ENCODE measurements at places on chromosomes 7 and 10.

DNA sequence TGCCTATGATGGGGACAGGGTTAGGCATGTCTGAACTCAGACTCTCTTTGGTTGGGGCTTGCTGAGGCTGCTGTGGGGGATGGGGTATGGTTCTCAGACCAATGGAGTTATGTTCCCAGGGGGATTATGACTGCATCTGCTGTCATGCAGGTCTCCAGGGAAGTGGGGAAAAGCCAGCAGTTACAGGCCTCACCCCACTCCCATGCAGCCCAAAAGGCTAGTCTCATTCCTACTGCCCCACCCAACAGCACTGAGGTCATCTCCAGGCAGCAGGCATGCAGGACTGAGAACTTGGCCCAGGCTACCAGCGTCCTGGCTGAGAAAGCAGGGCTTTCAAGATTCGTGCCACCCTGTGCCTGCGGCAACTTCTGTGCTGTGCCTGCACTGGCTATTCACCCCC lies 373.3 kb downstream of the HTR7 start:
- DNase-seq, result no peak

DNA sequence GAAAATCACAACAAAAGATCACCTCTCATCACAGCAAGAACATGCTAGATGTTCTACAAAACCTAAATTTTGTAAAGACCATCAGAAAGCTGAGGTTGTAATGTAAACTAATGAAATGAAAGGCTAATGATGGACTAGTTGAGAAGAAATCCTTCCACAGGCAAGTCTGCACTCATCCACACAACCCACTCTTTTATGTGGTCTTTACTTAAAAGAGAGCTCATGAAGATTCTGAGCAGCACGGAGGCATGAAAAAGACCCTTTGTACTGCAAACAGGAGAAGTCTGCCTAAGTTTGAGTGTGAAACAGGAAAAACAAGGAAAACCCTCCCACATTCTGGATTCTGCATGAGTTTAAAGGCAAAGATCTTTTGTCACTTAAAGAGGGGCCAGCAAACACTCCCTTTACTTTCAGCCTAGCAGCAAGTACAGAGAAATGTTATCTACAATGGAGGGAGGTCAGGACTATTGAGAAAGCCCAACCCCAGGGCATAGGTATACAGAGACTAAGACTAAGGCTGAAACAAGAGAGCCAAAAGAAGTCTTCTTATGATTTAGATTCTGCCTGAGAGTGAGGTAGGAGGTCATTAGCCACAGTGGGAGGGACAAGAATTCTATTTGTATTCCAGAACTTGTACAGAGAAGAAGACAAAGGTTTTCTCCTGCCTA lies 521.2 kb upstream of the TEX47 start:
- no peak for DNase-seq

GRCh38 chr10:3455385-3456334 lies 283.1 kb upstream of the PITRM1 start:
- DNase-seq, result no peak

DNA sequence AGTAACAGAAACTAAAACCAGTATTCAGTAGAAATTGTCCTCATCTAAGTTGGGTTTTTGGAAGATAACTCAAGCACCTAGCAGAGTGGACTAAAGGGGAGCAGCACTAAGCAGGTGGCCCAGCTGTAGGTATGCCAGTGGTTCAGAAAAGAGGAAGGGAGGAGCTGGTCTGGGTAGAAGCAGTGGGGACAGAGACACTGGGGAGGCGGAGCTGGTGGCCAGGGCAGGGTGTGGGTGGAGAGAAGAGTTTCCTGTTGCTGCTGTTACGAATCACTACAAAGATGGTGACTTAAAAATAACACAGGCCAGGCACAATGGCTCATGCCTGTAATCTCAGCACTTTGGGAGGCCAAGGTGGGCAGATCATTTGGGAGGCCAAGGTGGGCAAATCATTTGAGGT lies 136.2 kb downstream of the WDR11 start:
- DNase-seq, result no peak

DNA sequence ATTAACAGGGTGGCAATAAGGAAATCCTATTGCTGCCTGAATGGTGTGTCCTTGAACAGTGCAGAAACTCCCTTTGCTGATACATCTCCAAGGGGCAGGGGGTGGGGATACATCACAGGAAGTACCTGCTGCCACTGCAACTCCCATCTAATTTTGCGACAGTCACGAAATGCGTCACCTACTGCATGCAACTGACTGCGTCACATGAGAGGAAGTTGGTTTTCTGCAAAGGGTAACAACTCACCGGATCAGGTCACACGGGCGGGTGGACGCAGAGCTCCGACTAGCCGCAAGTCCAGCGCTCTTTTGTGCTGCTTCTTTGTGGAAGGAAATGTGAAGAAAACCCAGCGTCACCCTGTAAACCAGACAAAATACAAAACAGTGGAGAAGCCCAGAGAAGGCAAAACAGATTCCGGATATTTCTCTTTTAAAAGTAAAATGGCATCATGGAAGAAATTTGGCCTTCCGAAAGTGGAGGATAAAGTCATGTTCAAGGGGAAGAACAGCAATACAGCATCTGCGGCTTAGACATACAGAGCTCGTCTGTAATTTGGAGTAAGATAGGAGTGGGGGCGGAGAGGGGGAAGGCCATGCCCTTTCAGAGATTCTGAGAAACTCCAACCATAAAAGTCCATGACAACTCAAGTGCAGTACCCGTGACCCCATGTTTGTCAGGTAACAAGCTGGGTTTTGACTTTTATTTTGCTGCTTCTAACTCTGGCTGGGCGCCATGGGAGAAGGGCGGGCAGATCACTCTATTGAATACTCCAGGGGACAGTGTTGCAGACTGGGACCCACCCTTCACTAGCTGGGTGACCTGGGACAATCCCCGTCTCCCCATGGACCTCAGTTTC lies 32.3 kb upstream of the PLEKHS1 start:
- DNase-seq, result no peak

DNA sequence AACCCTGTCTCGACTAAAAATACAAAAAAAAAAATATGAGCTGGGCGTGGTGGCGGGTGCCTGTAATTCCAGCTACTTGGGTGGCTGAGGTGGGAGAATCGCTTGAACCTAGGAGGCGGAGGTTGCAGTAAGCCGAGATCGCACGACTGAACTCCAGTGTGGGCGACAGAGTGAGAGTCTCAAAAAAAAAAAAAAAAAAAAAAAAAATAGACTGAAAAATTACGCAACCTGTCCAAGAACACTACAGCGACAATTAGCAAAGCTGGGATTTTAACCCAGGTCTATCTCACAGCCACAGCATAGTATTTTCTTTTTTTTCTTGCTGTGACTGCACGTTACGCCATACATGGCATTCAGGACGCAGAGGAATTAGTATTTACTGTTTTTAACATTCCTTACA lies 1.1 kb upstream of the RABGEF1 start:
- no peak for DNase-seq

- no peak for DNase-seq
Measured at GRCh38 chr7:65731562-65732035, 141.3 kb upstream of the VKORC1L1 start.

DNA sequence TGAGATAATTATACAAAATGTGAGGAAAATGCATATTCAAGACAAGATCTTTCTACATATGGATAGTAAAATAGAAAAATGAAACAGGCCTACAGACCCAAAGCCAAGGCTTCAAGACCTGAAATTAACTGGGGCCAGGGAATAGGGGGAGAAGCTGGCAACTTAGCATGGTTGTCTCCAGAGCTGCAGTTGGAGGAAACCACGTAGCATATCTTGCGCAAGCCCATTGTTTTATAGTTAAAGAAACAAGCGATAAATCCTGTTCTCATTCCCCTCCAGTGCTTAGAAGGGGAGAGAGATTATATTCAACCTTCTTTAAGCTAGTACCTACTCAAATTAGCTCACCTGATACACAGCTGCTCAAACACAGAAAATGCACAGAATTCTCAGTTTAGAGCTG lies 197.1 kb downstream of the SORCS1 start:
- DNase-seq, result no peak

- no peak for DNase-seq
Measured at GRCh38 chr7:73834626-73835191, 3.9 kb downstream of the CLDN4 start.

GRCh38 chr7:87878208-87878735 lies 2.0 kb downstream of the DBF4 start:
- DNase-seq, result no peak

GRCh38 chr7:151877911-151878835 lies 1.3 kb upstream of the PRKAG2 start:
- DNase-seq, result no peak

- no peak for DNase-seq
Measured at GRCh38 chr10:131973160-131973951, 8.4 kb downstream of the BNIP3 start.

- no peak for DNase-seq
Measured at GRCh38 chr7:73433924-73434700, 534 bp downstream of the FZD9 start.

GRCh38 chr7:155020996-155021395 lies 18.1 kb upstream of the PAXIP1 start:
- DNase-seq, result no peak

GRCh38 chr7:87322912-87323311 lies 22.6 kb upstream of the CROT start:
- DNase-seq, result no peak

DNA sequence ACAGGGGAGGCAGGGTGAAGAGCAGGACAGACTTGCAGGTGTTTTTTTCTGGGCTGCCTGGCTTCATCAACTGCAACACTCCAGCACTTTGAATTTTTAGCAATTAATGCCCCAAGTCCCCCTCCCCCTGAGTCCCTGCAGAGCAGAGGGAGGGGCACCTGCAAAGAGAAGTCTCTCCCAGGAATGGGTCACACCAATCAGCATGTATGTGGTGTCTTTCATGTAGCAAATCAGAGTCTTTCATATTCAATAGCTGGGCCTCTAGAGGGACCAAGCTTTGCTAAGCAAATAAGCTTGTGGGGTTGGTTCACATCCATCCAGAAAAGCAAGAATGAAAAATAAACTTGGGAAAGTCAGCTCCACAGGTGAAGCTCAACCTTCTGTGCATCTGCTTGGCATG lies 90.7 kb downstream of the PARP12 start:
- no peak for DNase-seq

DNA sequence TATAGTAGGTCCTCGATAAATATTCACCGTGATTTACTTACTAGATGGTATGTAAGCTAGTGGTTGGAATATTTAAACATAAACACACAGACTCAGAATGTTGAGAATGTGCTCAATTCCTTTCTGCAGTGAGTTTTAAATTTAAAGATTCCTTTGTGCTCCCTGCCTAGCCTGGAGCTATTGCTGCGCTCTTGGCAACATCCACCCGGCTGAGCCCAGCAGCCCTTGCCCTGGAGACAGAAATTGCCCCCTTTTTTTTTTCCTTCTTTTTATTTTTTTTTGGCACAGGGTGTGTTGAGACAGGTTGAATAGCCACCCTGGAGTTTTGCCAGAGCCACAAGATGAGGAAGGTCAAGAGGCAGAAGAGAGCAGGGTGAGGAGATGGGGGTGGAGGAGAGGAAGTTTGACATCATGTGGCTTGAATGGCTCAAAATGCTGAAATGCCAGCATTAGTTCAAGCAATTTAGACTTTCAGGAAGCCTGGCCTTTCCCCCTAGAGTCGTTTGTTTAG lies 180.8 kb downstream of the PRKCQ start:
- no peak for DNase-seq

- DNase-seq, result peak; percentile 10
Measured at GRCh38 chr7:50610521-50611277, 45.5 kb upstream of the DDC start.

GRCh38 chr7:102395592-102395872 lies 631 bp upstream of the PRKRIP1 start:
- DNase-seq, result no peak

DNA sequence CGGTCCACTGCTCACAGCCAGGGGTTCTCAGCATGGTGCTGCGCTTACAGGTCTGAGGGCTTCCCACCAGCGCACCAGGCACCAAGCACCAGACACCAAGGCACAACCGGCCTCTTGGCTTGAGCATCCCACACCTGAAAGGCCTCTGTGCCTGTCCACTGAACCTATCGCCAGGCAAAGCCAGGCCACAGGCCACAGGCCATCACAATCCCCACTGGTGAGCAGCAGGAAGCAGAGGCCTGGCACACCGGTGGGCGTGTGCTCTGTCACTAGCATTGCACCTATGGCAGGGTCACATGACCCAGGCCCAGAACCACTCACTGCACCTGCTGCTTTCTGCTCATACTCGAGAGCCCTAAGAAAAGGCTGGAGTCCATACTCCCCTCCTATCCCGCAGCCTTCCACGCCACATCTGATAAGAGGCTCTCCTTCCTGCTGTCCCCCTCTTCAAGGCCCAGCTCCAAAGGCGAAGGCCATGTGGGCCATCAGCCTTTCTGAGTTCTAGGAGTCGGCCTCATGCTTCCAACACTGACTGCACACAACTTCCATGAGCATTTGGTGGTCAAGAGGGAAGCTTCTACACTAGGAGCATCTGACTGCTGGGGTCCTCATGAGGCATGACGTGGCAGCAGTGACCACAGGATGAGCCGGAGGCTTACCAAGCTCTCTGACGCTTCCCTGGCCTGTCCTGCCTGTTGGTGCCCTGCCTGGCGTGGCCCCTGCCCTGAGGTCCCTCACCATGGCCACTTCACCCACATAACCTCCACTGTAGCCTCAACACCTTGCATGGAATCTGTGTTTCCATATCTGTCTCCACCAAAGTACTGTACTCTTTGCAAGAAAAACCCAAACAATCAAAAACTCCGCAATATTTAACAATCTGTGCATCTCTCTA lies 166.3 kb downstream of the TNS3 start:
- DNase-seq, result no peak

GRCh38 chr7:3176112-3177000 lies 124.7 kb upstream of the SDK1 start:
- DNase-seq, result no peak

GRCh38 chr10:11557513-11557912 lies 53.9 kb downstream of the USP6NL start:
- no peak for DNase-seq

DNA sequence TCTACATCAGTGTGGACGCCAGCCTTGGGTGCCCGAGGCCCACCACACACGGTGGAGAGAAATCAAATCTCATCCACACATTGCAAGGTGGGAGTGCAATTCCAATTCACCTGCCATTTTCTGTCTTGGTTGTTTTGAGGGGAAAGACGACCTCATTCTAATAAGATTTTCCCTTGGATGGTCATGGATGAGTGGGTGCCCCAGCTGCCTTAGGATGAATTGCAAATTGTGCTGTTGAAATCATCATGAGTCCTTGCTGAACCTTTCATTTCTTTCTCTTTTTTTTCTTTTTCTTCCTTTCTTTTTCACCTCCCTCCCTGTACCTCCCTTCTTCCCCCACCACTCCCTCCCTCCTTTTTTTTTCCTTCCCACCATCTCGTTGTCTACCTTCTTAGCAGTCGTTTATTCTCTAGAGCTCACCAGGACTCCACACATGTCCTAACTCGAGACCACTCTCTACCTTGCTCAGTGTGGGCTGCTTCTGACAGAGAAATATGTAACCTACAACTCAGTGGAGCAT lies 266.9 kb upstream of the NFE2L3 start:
- no peak for DNase-seq
